ENCODE measurements at places on chromosomes 5 and 9.

- peak; percentile 44 for DNase-seq
Observed at GRCh38 chr5:139976703-139977102, 66.4 kb downstream of the NRG2 start.

DNA sequence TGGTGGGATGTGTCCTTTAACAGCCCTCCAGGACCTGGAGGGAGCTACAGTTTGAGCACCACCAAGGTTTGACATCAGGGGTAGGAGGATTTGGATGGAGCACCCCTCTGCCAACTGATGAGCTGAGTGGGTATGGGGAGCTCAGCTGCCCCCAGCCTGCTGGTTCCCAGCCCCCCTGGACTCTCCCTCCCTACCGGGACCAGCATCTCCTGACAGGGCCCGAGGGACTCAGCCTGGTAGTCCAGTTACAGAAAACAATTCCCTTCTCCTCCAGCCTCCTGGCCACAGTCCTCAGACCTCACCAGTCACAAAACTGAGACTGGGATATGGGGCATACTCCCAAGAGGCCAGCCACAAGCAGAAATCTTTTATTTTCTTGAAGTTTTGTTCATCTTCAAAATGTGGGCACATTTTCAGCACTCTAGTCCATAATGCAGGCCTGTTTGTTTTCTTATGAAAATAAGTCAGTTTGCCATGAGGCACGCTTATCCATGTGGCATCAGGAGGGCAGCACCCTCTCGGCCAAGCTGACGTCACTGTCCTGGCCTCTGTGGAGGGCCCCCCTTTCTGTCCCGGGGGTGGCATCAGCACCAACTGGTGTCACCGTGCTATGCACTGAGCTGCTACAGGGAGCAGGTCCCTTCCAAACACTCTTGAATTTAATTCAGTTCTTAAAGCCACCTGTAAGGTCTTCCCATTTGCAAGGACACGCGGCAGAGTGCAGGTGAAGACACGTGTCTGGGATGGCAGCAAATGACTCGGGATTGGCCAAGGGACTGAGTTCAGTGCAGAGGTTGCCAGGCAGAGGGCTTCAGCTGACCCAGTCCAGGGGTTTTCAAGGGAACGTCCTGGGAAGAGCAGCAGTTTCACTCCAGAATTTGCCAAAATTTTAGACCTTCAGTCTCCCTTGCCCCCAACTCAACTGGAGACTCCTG lies 187.6 kb downstream of the GADD45G start:
- DNase-seq: no peak

DNA sequence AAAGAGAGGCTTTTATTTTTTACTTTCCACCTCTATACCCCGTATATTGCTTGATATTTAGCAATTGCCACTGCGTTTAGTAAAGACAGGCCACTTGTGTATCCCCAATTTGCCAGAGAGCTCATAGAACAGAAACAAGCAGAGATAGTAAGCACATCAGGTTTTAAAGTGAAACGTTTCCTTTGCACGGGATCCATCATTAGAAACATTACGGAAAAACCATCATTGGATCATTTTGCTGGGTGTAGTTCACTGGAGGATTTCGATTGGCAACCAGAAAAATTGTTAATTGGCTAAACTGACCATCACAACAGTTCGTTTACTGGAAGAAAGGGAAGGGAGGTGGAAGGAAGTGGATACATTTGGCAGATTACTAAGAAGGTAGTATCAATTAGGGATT lies 149.4 kb upstream of the STK32A start:
- DNase-seq: no peak

GRCh38 chr5:173834071-173834771 lies 53.9 kb upstream of the CPEB4 start:
- DNase-seq: no peak

DNA sequence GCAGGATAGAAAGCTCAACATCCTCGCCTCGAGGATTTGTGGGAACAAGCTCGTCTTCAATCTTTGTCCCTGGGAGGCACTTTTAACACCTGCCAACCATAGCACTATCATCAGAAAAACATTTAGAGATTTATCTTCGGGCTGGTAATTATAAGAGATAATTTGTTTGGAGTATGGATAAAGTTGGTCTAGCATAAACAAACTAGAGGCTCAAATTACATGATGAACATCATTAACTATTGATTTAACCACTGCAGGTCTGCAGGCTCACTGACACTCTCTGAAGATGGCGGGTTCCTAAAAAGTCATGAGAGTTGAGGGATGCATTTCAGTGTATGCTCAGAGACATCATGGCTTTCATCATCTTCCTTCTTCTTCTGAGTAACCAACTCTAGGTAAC lies 25.8 kb upstream of the PCA3 start:
- no peak for DNase-seq

DNA sequence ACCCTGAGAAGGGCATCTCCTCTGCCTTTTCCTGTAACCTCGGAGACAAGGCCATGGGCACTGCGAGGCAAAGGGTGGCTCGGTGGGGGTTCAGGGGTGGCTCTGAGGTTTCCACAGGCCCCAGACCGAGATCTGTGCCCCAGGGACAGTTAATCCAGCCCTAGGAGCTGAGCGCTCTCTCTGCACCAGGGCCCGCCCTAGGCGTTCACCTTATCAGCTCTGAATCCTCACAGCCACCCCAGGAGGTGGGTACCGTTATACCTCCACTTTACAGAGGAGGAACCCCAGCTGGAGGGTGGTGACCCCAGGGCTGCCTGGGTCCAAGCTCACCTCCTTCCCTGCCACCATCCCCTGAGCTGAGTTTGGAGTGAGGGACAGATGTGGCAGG lies 2.3 kb upstream of the ENG start:
- no peak for DNase-seq

- no peak for DNase-seq
Observed at GRCh38 chr5:1368756-1369155, 23.9 kb upstream of the CLPTM1L start.

DNA sequence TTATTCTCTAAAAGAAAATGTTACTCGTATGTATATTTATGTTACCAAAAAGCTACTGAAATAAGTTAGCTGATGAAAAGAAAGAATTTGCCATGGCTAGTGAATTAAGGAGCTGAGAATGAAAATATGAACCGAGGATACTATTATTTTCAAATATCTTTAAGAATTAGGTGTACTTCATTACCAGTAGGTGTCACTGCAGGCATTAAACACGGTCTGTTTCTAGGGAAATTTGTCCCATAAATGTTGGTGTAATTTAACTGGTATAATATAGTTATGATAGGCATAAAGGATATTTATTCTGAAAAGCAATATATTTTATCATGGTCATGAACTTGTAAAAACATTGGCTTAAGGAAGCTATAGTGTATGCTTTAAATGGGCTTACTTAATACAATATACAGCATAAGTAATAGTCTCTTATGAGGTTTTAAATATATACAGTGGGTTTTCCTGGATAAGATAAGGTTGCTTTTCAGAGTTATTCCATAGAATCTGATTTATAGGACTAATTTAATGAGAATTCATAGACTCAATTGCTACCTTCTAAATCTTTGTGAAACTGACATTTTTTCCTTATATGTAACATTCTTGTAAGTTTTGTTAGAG lies 72.4 kb upstream of the MPDZ start:
- peak; percentile 32 for DNase-seq

- no peak for DNase-seq
Observed at GRCh38 chr9:23790351-23791260, 35.4 kb downstream of the ELAVL2 start.

GRCh38 chr9:126123927-126124326 lies 202.7 kb upstream of the MVB12B start:
- no peak for DNase-seq

DNA sequence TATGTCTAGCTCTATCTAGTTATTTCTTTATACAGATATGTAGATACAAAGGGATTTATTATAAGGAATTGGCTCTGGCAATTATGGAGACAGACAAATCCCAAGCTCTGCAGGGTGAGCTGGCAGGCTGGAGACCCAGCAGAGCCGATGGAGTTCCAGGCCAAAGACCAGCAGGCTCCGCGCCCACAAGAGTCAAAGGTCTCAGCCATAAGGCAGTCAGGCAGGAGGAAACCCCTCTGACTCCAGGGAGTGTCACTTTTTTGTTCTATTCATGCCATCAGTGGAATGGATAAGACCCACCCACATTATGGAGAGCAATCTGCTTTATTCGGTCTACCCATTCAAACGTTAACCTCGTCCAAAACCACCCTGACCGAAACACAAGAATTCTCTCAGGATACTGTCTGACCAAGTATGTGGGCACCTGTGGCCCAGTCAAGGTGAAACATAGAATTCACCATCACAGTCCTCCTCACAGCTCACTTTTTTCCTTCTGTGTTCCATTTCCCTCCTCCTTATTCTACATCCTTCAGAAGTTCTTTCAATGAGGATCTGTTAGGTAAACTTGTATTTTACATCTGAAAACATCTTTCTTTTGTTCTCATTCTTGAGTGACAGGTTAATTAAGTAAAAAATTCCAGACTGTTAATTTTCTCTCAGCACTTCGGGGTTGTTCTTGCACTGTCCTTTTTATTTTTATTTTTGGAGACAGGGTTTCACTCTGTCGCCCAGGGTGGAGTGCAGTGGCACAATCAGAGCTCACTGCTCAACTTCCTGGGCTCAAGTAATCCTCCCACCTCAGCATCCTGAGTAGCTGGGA lies 21.2 kb downstream of the RNF130 start:
- no peak for DNase-seq

Data from DMS 273 treated with DMSO at 0.1 percent for 48 hours (cell line).